Stimulated activated CD4-positive, alpha-beta T cell treated with anti-CD3 and anti-CD28 coated beads, Interleukin-1b, Interleukin-23, amount 100 ng/mL, for 1 hour (primary cell): ENCODE measurements at places on chromosomes 2 and 18.

- no peak for DNase-seq
Observed at GRCh38 chr2:226913641-226914040, 77.8 kb downstream of the RHBDD1 start.

- DNase-seq: no peak
Observed at GRCh38 chr2:241465543-241465942, 42.8 kb downstream of the STK25 start.

GRCh38 chr18:35171315-35171987 lies 69.4 kb upstream of the ZNF397 start:
- no peak for DNase-seq

GRCh38 chr2:198327526-198327925 lies 523.1 kb downstream of the PLCL1 start:
- DNase-seq: no peak

DNA sequence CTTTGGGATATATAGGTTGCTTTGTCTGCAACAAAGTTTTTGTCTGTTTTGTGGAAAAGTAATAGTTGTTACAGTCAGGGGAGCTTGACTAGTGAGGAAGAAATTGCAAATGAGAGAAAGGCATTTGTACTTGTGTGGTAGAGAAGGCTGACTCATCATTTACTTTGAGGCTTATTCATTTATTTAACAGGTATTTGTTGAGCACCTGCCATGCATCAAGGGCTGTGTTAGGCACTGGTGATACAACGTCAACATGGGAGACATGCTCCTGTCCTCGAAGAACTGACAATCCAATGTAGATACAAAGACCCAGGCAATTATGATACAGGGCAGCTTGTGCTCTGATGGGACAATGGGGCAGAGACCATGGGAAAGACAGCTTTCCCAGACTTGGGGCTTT lies 79.5 kb downstream of the UPP2 start:
- no peak for DNase-seq

GRCh38 chr2:28360718-28361293 lies 31.9 kb upstream of the FOSL2 start:
- DNase-seq: no peak

DNA sequence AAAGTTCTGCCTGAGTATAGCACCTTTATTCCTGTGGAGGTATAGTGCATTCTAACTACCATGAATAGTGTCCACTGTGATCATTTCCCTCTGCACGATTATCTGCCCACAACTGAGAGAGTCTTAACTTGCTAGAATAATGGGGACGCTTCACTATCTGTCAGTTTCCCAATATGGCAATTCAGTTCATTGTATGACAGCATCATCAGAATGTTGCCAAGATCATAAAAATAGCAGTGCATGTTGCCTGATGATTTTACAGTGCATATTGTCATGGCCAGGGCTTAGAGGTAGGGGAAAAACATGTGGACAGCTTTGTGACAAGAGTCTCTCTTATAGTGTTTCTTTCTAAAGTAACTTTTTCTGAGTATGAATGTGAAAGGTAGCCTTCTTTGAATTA lies 6.1 kb downstream of the RASGRP3 start:
- DNase-seq: no peak

DNA sequence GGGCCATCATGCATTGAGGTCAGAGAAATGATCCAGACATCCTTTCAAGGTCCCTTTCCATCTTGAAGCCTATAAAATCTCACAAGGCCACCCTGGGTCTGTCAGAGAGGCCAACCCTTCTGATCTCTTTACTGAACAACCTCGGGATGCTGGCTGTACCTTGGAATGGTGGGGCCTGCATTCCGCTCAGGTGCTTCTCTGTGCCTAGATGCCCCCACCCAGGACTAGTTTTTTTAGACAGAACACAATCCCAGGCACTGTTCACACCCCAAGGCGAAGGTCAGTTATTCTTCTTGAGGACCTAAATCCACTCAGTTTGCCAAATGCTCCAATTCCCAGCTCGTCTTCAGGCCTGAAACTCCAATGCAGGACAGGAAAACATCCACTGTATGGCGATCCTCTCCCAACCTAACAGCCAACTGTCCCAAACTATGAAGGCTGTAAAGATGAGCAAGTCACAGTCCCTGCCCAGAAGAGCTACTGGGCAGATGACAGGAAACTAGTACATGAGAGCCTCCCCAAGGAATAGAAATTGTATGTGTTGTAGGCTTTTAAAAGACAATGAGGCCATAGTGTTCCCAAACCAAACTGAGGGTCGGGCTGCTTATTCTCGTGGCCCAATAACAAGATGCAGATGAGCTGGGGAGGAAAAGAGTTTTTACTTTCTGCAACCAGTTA lies 154.4 kb upstream of the ACAA2 start:
- DNase-seq: no peak

- DNase-seq: no peak
Observed at GRCh38 chr2:121778741-121779487, 23.5 kb downstream of the TSN start.

GRCh38 chr2:11969774-11970173 lies 223.3 kb downstream of the LPIN1 start:
- no peak for DNase-seq

GRCh38 chr18:69586537-69586936 lies 185.8 kb downstream of the DOK6 start:
- DNase-seq: no peak
